ENCODE measurements at places on chromosomes 5 and 9.

DNA sequence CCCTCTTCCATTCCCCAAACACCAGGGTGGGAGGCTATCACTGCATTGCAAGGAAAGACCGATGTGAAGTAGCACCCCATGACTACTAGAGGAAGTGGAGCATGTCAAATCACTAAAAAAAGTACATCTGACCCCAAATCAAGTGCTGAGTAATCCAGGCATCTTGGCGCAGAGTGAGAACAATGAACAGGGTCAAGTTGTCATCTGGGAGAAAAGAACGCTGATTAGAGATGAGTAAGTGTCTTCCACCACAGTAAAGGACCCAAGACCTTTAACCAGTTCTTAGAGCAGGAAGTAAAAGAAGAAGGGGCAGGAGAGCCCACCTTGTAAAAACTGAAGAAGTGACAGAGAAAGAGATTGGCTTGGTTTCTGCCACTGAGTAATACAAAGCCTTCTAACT, 75.0 kb upstream of the RAD23B start:
- DNase-seq, result no peak

DNA sequence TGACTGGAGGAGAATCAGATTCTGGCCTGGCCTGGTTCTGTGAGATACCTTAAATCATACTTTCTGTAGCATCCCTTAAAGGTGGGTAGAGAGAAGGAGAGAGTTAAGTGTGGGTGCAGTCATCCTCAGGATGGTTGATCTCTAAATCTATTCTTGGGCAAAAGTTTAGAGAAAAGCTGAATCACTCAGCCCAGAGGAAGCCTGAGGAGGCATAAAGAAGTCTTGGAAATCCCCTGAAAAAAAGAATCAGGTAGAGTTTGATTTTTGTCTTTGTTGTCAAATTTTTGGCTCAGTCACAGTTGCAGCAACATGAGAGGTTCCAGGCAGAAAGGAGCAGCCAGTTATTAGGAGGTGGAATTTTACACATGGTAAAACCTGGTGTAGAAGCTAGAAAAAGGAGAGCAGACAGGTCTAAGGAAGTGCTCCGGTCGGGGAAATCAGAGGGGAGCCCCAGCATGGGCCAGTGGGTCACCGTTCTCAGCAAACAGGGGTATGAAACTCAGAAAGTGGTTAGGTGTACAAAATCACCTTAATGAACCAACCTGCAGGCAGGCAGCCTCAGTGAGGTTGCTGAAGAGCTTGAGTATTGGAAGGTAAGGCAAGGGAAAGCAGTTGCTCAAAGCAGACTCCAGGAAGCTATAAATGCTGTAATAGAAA, 116.2 kb upstream of the CNTLN start:
- DNase-seq, result no peak

GRCh38 chr5:11904265-11904906, at the start of gene CTNND2:
Gene CTNND2 (minus strand): TSS chr5:11904446. CDS start chr5:11903853, 593 bp downstream.
- DNase-seq, result peak; percentile 16

GRCh38 chr5:60576425-60576824, 123.5 kb downstream of the DEPDC1B start:
- no peak for DNase-seq

GRCh38 chr5:149130121-149130914, 11.0 kb upstream of the ABLIM3 start:
- no peak for DNase-seq

- no peak for DNase-seq
Measured at GRCh38 chr5:129971714-129972113, 67.4 kb downstream of the CHSY3 start.

GRCh38 chr9:129406278-129407225, 214.3 kb downstream of the C9orf50 start:
- DNase-seq, result no peak

DNA sequence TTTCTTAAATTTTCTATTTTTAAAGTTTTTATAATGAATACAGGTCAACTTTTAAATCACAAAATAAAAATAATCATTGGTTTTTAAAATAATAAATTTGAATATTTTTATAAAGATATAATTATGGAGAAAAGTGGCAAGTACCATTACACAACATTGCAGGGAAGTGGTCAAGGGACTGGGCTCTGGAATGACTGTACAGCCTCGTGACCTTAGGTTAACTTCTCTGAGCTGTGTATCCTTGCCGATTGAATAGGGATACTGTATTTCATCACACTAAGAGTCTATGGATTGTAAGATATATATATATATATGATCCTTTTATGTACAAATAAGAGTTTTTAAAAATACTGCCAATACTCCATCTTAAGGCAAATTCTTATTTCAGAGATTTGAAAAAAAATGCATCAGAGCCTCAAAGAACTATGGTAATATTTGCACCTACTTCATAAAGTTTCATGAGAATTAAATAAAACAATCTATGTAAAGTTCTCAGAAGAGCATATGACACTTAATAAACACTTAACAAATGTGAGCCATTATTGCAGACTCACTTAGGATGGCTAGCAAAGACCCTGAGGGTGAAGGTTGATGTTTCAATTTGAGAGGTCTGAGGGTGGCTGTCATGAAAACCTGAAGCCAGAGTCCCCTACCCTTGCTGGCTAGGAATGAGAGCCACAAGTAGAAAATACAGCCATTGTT, 136.5 kb downstream of the CCDC192 start:
- DNase-seq, result no peak

DNA sequence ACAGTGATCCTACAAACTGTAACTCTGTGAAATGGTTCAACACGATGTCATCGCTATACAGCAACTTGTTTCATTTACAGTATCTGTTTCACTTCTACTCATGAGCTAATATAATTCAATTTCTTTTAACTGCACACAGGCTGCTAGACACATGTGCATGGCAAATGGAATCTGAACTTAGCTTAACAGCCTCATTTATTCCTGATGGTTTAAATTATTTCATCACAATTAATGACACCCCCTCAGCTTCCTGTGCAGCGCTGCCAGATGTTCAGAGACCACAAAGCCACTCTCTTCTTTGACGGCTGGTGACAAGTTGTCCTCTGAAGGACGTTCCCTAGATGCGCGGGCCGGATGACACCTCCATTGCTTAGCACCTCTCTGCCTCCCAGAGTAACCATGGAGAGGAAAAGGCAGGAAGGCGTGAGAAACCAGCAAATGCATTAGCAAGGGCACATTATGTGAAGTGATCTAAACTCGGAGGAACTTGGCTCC, 191.1 kb downstream of the BNC2 start:
- peak; percentile 46 for DNase-seq
